ENCODE measurements at places on chromosomes 1 and 21.

- DNase-seq = no peak
Observed at GRCh38 chr1:150813028-150813707, 5.1 kb upstream of the CTSK start.

DNA sequence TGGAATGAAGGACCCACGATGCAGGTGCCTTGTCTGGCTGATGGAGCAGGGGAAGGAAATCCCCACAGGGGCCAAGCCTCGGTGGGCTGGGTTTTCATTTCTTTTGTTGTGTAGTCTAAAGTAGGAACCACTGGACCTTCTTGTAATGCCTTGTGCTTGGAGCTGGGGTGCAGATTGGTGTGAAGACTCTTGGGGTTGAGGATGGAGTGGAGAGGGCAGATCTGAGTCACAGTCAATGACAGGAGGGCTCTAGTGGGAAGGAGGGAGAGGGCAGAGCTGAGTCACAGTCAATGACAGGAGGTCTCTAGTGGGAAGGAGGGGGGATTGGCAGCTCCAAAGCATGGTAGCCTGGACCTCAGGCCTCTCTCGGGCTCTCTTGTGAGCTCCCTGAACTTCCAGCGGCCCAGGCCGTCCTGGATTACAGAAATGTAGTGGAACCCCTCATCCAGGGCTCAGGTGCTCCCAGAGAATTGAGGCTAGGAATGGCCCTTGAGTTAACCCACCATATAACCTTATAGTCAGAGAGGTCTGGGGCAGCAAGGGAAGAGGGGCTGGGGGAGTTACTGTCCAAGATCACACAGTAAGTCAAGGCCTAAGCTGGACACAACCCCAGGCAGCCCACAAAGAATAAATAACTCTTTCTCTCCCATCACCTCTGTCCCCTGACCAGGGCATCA is 313.8 kb downstream of the MATN1 start:
- DNase-seq = no peak

- peak; percentile 71 for DNase-seq
Observed at GRCh38 chr1:77533660-77534305, 148.7 kb downstream of the ZZZ3 start.

- no peak for DNase-seq
Observed at GRCh38 chr1:59605761-59606160, 209.0 kb upstream of the HOOK1 start.

DNA sequence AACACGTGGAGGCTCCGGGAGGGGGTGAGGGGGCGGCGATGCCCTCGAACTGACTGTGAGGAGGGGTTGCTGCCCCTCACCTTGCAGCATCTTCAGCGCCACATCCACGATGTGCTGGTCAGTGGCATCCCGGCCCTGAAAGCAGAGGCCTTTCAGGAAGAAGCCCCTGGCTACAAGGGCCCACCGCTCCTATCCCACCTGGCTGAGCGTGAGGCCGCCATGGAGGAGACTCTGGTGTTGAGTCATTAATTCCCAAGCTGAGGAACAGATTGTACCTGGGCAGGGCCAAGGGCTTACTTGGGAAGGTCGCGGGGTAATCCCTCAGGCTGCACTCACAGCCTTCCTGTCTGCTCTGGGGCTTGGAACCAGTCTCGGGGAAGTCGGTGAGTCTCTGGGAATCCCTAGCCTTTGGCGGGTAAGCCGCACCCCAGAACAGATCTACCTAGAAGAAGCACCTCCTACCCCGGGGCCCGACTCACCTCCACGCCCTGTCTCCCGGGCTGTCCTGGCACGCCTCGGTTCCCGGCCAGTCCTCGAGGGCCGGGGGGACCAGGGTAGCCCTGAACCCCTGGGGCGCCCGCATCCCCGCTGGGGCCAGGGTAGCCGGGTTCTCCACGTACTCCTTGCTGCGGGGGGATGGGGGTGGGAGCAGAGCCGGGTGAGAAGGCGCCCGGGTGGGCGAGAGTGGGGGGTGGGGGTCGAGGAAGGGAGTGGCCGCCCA is 13.9 kb downstream of the COL9A2 start:
- no peak for DNase-seq

- no peak for DNase-seq
Observed at GRCh38 chr1:26938004-26938658, 16.6 kb downstream of the NUDC start.

DNA sequence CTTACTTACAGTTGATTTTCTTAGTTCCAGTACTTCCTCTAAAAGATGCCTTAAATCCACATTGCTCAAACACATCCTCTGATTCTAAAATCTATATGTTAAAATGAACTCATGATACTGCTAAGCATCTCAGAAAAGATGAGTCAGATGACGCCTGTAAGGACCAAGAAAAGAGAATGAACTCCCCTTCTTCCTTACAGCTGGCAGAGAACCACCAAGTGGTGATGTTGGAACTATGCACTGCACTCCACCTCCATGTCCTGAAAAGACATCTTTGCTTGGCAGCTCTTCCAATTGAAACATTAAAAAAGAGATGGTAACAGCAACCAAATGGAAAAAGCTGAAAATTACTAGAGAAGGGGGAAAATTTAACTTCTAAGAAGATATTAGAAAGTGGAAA is 648.8 kb downstream of the PTPRC start:
- DNase-seq = no peak

- DNase-seq = no peak
Observed at GRCh38 chr21:38956856-38957571, 151.3 kb downstream of the ETS2 start.

DNA sequence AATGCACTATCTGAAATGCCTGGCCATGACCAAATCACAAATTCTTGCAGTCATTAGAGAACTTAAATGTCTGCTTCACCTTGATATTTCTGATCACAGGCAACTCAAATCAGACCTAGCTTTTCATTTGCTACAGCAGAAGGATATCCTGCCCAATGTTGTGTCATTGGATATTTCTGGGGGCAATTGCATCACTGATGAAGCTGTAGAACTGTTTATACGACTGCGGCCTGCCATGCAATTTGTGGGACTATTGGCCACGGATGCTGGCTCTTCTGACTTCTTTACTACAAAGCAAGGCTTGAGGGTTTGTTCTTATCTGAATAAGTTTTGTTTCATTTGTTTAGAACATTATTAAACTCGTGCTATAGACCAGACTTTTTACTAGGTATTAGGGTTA is 14.9 kb downstream of the ZYG11A start:
- no peak for DNase-seq

GRCh38 chr1:11211925-11212587 is 22.9 kb downstream of the ANGPTL7 start:
- DNase-seq = no peak

GRCh38 chr1:34524783-34525182 is 230.1 kb upstream of the GJB5 start:
- no peak for DNase-seq

DNA sequence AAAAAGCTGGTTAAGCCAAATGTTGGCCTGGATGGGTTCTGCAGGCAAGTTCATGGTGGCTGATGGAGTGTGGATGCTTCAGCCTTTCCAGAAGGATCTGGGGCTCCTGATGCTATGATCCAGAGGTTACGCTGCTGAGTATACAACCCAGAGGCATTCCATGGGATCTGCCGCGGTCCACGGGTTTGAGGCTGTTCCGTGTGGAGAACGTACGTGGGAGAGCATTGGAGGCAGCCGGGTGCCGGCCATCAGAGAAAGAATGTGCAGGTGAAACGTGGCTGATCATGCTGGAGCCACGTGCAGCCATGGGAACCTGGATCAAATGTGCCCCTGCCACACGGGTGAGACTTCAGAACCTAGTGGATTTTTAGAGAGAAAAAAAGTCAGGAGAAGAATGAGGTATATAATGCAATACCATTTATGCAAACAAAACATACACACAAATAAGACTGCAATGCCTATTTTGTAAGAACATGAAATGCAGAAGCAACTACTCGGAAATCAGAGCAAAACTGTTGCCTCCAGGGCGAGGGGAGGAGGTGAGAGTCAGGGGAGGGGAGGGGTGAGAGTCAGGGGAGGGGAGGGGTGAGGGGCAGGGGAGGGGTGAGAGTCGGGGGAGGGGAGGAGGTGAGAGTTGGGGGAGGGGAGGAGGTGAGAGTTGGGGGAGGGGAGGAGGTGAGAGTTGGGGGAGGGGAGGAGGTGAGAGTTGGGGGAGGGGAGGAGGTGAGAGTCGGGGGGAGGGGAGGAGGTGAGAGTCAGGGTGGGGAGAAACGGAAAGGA is 116.5 kb upstream of the C1orf174 start:
- DNase-seq = no peak

GRCh38 chr1:29974316-29974724 is 738.0 kb downstream of the PTPRU start:
- no peak for DNase-seq

- DNase-seq = no peak
Observed at GRCh38 chr21:36796070-36796469, 97.2 kb downstream of the SIM2 start.

- no peak for DNase-seq
Observed at GRCh38 chr1:228144993-228145343, 4.8 kb upstream of the GJC2 start.

DNA sequence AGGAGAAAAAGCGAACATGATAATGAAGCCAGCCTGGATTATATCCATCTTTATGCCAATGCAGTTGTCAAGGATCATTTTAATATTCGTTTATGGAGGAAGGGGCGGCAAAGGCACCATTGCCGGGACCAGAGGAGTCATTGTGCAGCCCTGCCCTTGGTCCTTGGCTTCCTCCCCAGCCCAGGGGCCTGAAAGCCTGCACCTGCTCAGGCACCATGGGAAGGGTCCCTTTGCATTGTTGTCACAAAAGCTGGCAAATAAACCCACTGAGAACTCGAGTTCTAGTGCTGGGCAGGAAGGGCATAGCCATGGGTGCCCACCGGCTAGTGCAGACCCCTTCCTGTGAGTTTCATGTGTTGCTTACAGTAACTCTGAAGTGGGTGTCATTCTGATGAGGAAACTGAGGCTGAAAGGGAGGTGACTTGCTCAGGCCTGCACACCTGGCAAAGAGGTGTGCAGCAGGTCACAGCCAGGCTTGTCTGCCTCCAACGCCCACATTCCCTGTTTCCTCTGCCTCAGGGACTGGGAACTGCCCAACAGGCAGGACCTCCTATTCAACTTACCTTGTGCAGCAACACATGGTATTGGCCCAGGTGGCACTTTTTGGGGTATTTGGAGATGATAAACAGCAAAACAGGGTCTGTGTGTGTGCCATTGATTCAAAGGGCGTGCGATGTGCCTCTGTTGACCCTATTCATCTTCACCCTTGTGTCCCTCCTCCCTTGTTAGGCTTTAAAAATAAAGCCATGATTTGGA is 84.6 kb downstream of the MAN1C1 start:
- DNase-seq = no peak

- DNase-seq = no peak
Observed at GRCh38 chr1:222417264-222417663, 130.6 kb downstream of the HHIPL2 start.

GRCh38 chr1:94803517-94804441 is 16.4 kb upstream of the SLC44A3 start:
- no peak for DNase-seq

- DNase-seq = no peak
Observed at GRCh38 chr1:109668123-109668775, 392 bp downstream of the GSTM2 start.

DNA sequence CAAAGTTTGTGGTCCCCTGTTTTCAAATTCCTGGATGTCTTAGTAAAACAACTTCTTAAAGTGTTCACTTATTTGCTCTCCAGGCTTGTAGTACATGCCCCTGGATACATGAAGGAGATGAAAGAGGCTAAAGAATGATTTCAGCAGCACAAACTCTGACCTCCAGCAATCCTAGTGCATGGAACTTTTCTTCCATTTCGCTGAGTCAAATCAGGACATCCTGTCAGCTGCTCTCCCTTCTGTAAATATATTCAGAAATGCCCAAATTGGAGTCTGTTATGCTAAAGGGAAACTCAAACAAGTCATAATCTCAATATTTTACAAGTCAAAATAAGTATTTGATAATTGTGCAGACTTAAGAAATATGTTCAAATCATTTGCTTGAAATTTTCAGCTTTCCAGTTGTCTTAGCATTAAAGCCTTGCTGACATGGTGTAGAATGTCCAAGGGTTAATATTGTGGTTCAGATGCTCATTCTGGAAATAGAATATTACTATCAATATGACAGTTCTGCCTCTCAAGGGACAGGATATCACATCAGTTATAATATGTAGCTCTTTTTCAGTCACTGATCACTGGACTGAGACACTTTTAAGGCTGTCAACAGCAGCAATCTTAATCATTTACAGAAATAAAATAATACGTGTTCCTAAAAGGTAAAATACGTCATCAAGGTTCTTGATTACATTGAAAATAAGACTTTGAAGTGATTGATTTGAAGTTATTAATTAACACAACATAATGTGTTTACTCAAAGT is 1157.3 kb downstream of the PLA2G4A start:
- no peak for DNase-seq

GRCh38 chr1:167430134-167430848 is 88.0 kb downstream of the CD247 start:
- no peak for DNase-seq

- no peak for DNase-seq
Observed at GRCh38 chr1:21914880-21915640, 22.1 kb downstream of the HSPG2 start.

DNA sequence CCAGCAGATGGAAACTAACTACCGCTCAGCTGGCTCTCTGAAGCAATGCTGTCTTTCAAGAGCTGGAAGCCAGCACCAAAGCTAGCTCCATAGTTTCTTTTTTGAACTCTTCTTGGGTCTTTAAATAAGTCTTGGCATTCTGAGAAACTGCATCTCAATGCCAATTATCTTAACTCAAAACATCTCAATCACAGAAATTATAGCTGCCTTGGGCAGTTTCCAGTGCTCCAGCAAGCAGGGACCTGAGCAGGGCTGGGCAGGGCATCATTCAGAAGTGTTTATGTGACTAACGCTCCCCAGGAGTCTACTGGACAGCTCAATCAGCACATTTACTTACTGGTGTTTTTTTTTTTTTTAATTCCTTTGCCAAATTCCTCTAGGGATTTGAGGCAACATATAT is 18.3 kb upstream of the PADI4 start:
- DNase-seq = no peak

GRCh38 chr1:155073377-155074242 is 5.0 kb upstream of the EFNA3 start:
- no peak for DNase-seq

- DNase-seq = no peak
Observed at GRCh38 chr21:44436111-44436611, 19.1 kb upstream of the LRRC3 start.

- no peak for DNase-seq
Observed at GRCh38 chr1:10322821-10323220, 76.0 kb upstream of the PGD start.

GRCh38 chr1:1293263-1294249 is 13.3 kb downstream of the SCNN1D start:
- DNase-seq = no peak
